ENCODE measurements at places on chromosomes 16 and 17.

- DNase-seq, result no peak
Measured at GRCh38 chr16:938752-939151, 32.0 kb downstream of the LMF1 start.

- no peak for DNase-seq
Measured at GRCh38 chr16:20411055-20411454, 1.7 kb downstream of the ACSM5 start.

- no peak for DNase-seq
Measured at GRCh38 chr17:50444841-50445715, 19.1 kb downstream of the ACSF2 start.

GRCh38 chr16:15434425-15435215 lies at the start of gene BMERB1:
BMERB1 (plus strand) TSS chr16:15434588; CDS start chr16:15434654, 66 bp downstream.
- no peak for DNase-seq

DNA sequence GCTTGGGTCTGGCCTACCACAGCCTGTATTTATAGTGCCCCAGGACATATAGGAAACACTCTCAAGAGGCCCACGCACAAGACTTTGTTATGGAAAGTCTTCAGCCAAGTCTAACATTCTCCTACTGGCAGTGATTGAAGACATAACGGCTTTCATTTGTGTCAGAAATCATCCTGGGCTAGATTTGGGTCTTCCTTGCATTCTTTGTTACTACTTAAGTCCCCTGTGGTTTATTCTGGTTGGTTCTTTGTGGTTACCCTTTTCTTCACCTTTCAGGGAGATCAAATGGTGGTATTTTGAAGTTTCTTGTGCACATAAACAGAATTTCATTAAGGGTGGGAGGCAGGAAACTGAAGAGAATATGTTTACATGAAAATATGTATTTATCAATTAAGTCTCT lies 37.7 kb downstream of the REXO5 start:
- no peak for DNase-seq

DNA sequence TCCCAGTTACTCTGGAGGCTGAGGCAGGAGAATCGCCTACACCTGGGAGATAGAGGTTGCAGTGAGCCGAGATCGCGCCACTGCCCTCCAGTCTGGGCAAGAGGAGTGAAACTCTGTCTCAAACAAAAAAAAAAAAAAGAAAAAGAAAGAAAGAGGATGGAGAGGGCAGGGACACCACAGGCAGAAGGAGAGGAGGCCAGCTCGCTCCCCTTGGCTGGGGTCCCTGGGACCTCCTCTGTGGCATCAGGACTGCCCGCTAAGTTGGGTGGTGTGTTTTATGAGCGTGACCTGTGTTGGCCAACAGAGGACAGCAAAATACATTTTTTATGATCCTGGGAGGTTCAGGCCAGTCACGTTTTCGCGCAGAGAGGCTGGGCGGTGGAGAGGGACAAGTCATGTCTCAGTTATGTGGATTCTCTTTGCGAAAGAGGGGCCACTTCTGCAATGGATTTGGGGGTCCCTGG lies 229.6 kb downstream of the MRTFB start:
- DNase-seq, result peak; percentile 24

- no peak for DNase-seq
Measured at GRCh38 chr16:67437513-67437912, 6.6 kb downstream of the HSD11B2 start.

DNA sequence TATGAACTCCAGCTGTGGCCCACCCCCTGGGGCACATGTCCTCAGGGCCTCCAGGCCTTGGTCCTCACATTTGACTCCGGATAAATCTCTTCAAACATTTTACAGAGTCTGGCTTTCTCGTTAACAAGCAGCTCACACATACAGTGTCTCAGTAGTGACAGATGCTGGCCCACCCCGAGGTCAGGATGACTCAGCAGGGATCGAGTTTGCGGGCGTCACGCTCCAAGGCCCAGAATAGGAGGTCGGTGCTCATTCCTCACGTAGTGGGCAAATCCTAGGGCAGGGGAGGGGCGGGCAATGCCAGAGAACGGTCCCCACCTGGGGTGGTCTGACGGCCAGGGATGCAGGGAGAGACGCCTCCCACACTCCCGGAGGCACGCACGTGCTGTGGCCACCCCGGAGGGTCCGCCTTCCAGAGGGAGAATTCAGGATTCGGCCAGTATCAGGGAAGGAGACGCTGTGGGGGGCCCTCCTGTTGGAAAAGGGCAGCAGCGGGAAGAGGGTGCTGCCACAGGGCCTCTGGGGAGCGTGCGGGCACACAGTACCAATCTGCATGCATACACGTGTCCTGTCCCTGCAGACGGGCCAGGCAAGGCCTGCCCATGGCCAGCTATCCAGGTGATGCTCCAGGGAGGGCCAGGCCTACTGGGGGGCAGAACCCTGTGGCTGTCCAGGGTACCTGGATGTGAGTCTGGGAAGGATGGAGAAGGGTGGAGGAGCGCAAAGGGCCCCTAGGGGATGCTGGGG lies 8.6 kb downstream of the SLC7A5 start:
- DNase-seq, result no peak

DNA sequence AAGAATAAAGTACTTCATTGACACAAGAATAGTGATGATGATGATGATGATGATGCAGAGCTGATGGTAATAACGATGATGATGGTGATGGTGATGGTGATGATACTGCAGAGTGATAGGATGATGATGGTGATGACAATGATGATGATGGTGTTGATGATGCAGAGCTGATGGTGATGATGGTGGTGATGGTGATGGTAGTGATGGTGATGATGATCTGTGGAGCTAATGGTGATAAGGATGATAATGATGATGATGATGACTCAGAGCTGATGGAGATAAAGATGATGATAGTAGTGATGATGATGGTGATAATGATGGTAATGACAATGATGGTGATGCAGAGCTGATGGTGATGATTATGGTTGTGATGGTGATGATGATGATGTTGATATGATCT lies 448.1 kb downstream of the HS3ST4 start:
- DNase-seq, result no peak

DNA sequence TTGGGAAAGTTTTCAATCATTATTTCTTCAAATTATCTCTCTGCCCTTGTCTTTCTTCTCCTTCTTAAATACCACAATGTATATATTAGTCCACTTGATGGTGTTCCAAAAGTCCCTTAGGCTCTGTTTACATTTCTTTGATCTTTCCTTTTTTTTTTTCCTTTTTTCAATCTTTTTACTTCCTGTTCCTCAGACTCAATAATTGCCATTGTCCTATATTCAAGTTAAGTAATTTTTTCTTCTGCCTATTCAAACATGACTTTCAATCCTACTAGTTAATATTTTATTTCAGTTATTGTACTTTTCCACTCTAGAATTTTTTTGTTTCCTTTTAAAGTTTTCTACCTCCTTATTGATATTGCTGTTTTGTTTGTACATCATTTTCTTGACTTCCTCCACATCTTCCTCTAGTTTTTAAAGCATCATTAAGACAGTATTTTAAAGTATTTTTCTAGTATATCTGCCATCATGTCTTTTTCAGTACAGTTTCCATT lies 15.8 kb upstream of the UQCRC2 start:
- DNase-seq, result no peak

DNA sequence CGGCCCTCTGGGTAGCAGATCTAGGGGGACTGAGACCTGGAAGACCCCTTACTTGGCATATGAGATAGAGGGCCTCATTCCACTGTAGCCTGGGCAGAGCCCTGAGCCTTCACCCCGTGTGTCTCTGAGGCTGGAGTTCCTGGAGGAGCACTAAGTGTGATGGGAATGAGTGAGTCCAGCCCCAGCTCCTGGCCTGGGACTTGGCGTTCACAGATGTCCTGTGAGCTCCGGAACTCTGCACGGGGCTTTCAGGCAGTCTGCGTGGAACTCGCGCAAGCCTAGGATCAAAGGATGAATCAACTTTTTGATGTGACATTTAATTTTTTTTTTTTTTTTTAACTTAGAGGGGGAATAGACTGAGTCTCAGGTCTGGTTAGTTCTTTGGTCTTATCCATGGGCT lies 1.8 kb downstream of the NKD1 start:
- no peak for DNase-seq

DNA sequence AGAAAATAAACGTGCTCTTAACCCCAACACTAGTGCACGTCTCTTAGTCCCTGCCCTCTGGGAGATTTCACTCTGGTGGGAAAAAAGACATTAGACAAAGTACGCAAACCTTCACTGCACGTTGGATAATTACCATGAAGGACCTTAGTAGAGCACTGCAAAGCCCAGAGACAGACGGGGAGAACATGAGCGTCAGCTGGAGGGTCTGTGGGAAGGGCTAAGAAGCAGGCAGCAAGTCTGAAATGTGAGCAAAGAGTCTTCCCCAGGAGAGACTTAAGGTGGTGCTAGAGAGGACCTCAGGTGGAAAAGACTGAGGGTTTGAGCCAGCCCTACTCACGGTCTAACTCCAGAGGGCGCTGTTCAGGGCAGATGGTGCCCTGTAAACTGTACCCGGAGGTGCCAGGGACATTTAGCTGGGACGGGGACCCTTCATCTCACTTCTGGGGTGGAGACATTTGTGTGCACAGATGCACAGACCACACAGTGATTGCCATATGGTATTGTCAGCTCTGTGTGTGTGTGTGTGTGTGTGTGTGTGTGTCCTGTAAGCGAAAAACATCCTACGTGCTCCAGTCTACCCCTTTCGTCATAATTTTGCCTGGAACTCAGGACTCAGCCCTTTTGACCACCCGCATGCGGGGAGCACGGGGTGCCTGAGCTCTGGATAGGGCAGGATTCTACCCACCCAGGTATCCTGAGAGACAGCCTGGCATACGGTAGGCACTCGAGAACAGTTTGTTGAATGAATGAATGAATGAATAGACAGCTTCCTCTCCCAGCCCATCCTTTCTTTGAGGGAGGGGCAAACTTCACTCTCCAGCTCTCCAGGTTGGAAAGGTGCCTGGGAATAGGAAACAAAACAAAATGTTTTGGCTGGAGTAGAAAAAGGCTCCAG lies 10.1 kb upstream of the STAC2 start:
- no peak for DNase-seq

DNA sequence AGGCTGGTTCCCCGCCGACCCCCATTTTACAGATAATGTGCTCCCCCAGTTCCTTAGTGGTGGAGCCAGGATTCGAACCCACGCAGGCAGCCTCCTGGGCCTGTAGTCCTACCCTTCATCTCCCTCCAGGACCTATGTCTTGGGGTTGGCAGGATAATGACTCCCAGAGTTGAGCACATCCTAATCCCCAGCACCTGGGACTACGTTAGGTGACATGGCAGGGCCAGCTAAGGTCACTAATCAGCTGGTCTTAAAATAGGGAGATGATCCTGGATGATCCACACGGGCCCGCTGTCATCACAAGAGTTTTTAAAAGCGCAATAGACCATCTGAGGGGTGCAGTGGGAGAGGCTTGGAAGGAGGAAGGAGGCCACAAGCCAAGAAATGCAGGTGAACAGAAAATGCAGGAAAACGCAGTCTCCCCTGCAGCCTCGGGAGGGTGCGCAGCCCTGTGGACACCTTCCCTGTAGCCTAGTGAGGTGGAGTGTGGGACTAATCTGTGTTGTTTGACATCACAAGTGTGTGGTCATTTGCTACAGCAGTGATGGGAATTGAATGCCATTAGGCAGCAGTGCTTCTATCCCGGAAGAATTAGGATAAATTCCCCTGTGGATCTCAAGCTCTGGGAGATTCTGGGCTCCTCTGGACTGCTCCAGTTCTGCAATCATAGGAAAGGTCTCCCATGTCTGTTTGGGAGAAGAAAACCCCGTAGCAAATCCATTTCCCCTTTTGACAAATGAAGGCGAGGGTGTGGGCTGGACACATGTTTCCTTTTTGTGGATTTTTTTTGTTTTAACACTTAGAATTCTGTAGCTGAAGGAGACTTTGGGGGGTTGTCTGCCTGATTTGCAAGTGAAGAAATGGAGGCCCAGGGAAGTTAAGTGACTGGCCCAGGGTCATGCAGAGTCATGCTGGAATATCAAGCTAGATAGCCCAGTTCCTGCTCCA lies 297.7 kb downstream of the SEC14L1 start:
- no peak for DNase-seq

DNA sequence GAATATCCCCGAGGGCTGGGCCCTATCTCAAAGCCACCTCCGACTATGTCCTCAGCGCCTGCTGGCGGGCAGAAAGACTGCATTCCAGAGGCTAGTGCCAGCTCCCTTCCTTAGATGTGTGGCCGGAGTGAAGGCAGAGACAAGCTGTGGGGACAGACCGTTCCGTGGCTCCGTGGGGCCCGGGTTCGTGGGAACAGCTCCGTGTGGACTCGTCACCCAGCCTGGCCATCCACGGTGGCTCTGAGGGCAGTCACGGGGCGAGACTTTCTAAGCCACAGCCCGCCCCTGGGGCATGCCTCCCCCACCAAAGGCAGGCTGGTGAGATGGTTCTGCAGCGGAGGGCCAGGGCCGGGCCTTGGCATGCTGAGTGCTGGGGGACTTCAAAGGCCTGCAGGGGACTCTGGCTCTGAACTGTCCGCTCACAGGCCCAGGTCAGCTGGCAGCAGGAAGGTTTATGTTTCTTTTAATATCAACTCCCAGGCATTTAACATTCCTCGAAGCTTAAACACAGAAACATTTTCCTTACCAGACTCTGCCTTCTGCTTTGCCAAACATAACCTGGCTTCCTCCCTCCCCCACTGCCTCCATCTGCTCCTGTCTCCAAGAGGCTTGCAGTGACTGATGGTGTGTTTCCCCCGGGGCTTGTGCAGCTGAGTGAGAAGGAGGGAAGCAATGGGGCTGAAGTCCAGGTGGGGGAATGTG lies 50.4 kb downstream of the TIMM22 start:
- no peak for DNase-seq

- DNase-seq, result no peak
Measured at GRCh38 chr17:34920676-34921075, 40.6 kb downstream of the CCT6B start.

GRCh38 chr16:3467921-3468320 lies 24.4 kb downstream of the NAA60 start:
- no peak for DNase-seq

DNA sequence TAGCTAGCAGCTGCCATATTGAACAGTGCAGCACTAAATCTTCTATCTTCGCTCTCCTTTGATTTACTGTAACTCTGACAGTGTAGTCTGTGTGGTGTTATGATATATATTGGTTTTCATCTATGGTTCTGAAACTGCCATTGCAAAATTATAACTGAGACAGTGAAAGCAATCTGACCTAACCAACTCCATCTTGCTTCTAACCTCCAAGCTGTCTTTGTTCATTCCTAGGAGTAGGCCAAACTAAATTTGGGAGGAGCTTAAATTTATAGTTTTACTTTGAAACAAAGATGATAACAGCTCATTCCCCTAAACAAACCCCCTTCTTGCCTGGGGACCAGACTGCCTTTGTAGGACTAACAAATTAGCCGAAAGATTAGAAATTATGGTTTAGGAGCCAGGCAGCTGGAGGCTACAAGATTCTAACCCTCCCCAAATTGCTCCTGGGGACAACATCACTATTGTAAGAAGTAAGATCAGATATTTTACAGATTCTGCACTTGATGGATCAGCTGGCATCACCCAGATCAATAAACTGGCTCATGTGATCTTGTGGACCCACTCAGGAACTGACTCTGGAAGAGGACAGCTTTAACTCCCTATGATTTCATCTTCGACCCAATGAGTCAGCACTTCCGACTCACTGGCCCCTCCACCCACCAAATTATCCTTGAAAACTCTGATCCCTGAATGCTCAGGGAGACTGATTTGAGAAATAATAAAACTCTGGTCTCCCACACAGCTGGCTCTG lies 47.0 kb upstream of the FBXO47 start:
- no peak for DNase-seq

- no peak for DNase-seq
Measured at GRCh38 chr16:52906281-52906680, 146.4 kb downstream of the CHD9NB start.

GRCh38 chr16:7339700-7340099 lies 7.1 kb downstream of the RBFOX1 start:
- DNase-seq, result no peak

GRCh38 chr17:37585066-37585465 lies 24.2 kb downstream of the SYNRG start:
- DNase-seq, result no peak

GRCh38 chr17:60641810-60642220 lies 35.8 kb upstream of the BCAS3 start:
- DNase-seq, result peak; percentile 49

Data from SW 1271 (cell line).